ENCODE measurements at places on chromosomes 12 and 14.
A peak's percentile ranks its signal among the peaks of the same experiment; 100 is the strongest.

DNA sequence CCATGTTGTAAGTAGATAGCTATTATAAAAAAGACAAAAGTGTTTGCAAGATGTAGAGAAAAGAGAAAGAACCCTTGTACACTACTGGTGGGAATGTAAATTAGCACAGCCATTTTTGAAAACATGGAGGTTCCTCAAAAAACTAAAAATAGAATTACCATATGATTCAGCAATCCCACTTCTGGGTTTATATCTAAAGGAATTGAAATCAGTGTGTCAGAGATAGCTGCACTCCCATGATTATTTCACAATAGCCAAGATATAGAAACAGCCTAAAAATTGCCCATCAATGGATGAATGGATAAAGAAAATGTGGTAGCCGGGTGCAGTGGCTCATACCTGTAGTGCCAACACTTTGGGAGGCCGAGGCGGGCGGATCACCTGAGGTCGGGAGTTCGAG is 9.2 kb downstream of the PSMC6 start:
- no peak for DNase-seq

DNA sequence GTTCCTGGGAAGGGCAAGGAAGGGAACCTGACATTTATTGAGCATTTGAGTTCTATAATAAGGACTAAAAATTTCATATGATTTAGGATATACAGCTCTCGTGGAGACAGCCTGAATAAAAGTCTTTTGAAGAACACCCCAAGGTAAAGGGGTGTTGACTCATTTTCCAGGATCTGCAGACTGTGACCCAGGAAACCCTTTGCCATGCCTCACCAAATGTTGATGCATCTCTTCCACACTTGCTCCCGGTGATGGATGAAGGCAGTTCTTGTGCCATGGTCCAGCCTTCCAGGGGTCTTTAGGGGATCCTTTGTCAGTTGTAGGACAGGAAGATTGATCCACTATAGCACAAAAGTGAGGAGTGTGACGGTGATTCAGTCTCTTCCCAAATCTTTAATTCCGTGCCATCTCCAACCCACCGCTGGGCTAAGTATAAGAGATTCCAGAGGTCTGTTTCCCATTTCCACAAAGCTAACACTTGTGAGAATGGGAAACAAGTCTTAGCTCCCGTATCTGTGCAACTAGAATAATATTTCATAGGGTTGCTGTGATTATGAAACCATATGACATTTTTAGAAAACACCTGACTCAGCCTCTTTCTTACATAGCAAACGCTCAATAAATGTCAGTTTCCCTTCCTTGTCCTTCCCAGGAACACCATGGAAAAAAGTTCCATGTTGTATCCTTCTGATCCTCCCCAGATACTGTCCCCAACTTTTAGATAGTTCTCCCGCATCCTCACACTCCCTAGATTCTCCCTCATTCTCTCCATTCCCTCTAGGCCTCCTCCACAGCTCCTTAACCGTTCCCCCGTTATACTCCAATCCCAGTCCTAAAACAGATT is 836 bp downstream of the AAAS start:
- no peak for DNase-seq

GRCh38 chr12:113949321-113950305 is 16.5 kb downstream of the RBM19 start:
- DNase-seq: no peak

DNA sequence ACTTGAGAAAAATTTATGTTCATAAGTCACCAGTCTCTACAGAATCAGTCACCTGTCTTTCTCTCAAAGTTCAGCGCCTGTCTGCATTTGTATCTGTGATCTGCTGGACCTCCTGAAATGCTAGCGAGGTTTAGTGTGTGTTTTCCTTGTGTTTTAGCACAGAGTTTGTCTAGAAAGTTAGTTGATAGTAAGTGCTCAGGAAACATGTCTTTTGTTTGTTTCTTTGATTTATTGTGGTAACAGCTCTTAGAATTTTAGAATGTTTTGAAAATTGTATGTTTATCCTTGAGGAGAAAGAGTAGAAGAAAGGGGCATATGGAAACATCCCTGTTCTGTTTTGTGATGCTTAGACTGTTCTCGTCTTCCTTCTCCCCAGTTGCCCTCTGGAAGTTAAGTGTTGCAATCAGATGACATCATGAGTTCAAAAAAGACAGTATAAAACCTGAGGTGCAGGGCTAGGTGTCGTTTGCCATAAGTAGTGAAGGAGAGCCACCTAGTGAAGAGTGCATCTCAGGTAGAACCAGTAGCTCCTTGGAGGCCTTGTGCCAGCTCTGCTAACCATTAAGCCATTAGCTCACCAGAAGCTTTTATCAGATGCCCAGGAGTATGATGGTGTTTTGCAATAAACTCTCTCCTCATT is 44.8 kb downstream of the FBXW8 start:
- DNase-seq: peak; percentile 61

DNA sequence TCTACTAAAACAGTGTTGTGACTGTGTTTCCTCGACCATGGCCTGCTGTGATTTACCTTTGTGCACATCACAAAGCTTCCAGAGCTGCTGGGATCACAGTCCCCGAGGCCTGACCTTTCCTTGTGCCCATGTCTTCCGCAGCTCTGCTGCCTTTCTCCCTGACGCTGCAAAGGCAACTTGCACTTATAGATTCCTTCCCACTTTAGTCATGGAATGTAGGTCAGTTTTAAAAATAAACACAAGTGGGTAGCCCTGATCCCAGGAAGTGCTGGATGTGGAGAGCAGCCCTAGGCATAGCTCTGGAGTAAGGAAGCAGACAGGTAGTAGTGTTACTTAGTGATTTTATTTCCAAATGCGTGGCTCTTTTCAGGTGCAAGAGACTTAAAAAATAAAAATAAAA is 825.7 kb downstream of the AACS start:
- no peak for DNase-seq

- no peak for DNase-seq
Measured at GRCh38 chr14:55731311-55731872, 151.4 kb downstream of the KTN1 start.

DNA sequence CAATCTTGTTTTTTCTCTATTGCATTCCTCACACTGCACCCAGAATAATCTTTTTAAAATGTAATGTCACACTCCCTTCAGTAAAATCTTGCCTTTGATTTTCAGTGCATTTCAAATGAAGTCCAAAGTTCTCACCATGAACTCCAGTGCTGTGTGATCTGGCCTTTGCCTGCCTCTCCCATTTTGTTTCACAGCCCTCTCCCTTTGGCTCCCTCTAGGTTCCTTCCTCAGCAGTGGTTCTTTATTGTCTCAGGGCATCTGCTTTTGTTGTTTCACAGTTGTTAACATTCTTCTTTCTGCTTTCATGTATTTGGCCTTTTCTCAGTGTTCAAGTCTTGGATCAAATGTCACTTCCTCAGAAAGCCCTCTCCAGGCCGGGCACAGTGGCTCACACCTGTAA is 84.5 kb upstream of the AMN1 start:
- no peak for DNase-seq

- no peak for DNase-seq
Measured at GRCh38 chr14:89773644-89774316, 180.8 kb downstream of the EFCAB11 start.

GRCh38 chr12:53756300-53757100 is 4.7 kb upstream of the CISTR start:
- no peak for DNase-seq

DNA sequence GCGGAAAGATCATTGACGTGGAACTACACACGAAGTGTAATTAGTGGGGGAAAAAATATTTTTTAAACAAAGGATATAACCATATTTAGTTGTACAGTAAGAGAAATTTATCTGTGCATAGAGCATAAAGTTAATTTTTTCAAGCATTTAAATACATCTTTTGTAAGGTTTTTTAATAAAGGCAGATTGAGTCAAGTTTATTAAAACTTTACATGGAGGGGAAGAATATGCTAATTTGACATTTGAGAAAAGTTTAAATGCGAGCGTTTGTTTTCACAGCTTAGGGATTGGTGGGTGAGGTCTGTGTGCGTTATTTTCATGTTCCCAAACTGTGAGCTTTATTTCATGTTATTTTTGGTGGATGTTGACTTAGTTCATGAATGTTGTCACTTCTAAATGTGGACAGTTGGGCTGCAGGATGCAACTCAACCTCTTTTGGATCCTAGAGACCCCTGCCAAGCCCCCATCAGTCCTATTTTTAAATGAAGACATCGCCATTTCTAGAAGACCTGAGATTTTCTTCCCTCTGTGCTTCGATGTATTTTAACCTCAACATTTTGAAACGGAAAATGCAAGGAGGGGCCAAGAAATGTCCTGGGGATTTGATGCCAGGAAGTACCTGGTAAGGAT is 32.3 kb downstream of the BRI3BP start:
- no peak for DNase-seq

DNA sequence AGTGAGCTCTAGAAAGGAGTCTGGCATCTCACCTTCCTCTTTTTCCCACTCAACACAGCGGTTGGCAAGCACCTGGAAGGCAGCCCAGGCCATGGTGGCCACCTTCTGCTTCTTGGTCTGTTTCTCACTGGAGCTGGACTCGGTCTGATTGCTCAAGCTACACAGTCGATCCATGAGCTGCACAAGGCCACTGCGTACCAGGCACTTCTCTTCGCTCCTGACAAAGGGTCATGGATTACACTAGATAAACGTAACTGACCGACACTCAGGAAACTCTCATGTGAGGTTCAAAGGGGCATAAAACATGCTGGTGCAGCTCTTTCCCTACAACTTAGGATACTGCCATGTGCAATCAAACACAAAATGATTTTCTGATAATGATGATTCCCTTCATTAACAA is 113.7 kb downstream of the TRAFD1 start:
- no peak for DNase-seq

GRCh38 chr14:99663386-99664057 is 18.6 kb downstream of the HHIPL1 start:
- no peak for DNase-seq

DNA sequence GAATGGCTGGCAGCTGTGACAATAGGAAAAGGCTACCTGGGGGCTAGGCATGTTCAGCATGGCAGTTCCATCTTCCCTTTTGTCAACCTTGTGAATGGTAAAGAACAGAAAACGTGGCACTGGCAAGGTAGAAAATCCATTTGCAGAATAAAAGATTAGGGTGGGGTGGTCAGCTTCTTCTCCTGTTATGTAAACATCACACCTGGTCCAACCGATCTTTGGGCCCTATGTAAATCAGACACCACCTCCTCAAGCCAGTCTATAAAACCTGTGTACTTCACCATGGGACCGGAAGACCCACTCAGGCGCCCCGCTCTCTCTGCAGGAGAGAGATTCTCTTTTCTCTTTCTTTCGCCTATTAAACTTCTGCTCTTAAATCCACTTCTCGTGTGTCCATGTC is 19.6 kb upstream of the TMEM30B start:
- DNase-seq: no peak

- DNase-seq: no peak
Measured at GRCh38 chr12:67367843-67368242, 98.7 kb downstream of the CAND1 start.
